SK-N-SH (cell line): ENCODE measurements at places on chromosomes 7 and 10. TPM values are rescaled to one million over a fixed set of nuclear protein-coding genes. Genes with fewer than 3 reads are reported as not detected.

Gene ABCC2
- polyA plus RNA-seq = 0.48 and 0.52 TPM in 2 replicates

GRCh38 chr7:19248681-19249080 is 103.5 kb upstream of the FERD3L start:
- H3K4me1 ChIP-seq = no peaks in the 10 kb centered on the region
- H3K27ac ChIP-seq = no peak overlapping the region
- H3K27me3 ChIP-seq = no peaks in the 10 kb centered on the region
- DNase-seq = no peak
- H3K36me3 ChIP-seq = no peaks in the 10 kb centered on the region
- H3K4me3 ChIP-seq = no peak overlapping the region

DNA sequence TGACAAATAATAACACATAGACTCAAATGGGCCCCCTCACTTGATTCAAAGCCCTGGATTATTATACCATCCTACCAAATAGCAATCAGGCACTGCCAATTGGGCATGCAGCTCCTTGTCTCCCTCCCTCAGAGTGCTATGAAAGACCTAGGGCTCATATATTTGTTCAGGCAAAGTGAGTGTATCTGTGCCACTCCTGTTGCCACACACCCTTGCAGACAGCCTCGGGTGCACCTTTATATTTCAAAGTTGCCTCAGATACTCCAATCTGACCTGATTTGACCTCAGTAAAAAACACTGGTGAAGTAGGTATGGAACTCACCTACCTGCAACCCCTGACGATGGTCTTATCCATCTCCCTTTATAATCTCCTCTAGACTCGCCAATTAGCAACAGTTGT is 3.0 kb upstream of the NAMPT start:
- H3K4me1 ChIP-seq = peaks cover 18% of the 10 kb centered on the region
- no peak for DNase-seq
- no peak overlapping the region for H3K27ac ChIP-seq
- H3K4me3 ChIP-seq = no peak overlapping the region
- H3K27me3 ChIP-seq = no peaks in the 10 kb centered on the region
- H3K36me3 ChIP-seq = no peaks in the 10 kb centered on the region

Gene GIMAP1
- polyA plus RNA-seq = not detected in 2 replicates

DNA sequence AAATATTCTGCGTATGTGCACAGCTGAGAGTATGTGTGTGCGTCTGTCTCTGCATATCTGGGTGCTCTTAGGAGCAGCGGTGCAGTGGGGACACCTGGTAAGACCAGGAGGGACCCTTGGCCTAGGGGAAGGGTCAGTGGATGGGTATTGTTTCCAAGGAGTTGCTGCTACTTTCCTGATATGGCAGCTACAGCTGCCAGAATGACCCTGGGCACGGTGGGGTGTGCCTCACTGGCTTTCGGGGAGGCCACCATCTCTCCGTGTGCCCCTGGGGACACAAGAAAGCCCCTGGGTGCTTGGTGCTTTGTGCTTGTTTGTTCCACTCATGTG is 8.6 kb downstream of the PFKFB3 start:
- no peaks in the 10 kb centered on the region for H3K27me3 ChIP-seq
- no peak overlapping the region for H3K27ac ChIP-seq
- peak; percentile 41 for DNase-seq
- peaks cover 14% of the 10 kb centered on the region for H3K4me1 ChIP-seq
- H3K4me3 ChIP-seq = no peak overlapping the region
- peaks cover 45% of the 10 kb centered on the region for H3K36me3 ChIP-seq

DNA sequence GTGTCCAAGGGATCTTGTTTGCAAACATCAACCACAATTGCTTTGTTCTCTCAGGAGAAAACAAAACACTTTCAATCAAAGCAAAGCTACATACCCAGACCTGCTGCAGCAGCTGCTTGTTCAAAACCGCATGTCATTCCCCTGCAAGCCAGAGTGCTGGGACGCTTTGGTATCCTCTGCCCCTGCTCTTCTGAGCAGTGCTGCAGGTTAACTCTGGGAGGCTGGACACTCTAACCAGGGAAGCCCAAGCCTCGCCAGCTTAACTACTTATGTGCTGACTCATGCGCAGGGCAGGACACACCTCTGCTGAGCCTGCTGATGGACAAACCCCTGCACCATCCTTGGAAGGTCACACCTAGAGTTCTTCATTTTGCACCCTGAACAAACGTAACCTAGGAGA is 28.2 kb upstream of the ASAH2 start:
- H3K4me1 ChIP-seq = no peaks in the 10 kb centered on the region
- no peak overlapping the region for H3K4me3 ChIP-seq
- no peaks in the 10 kb centered on the region for H3K27me3 ChIP-seq
- no peak overlapping the region for H3K27ac ChIP-seq
- no peak for DNase-seq

DNA sequence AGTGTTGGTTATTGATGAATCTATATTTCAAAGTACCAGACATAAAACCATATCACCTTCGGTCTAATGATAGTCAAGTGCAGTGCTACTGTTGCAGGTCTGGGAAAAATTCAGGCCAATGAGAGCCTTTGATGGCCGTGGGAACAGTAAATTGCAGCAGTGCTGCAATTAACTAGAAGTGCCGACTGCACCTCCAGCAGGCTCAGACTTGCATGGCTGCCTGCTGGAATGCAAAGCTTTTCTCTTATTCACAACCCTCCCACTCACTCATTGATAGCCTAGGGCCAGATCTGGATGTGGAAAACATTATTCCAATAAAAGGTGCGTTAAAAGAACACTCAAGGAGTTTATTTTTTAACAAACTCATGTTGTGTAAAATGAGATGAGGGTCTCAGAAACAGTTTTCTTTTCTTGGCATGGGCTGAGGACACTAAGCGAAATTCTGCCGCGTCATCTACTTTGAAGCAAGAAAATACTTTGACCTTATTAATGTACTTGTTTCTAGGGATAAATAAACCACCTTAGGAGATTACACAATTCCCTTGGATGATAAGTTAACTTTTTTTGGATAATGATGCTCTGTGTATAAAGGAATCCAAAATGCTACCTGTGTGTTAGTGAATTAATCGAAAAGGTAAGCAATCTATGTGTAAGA is 17.1 kb downstream of the PLXDC2 start:
- no peak for DNase-seq
- H3K27me3 ChIP-seq = no peaks in the 10 kb centered on the region
- no peak overlapping the region for H3K4me3 ChIP-seq
- H3K4me1 ChIP-seq = peaks cover 3% of the 10 kb centered on the region
- no peak overlapping the region for H3K27ac ChIP-seq

DNA sequence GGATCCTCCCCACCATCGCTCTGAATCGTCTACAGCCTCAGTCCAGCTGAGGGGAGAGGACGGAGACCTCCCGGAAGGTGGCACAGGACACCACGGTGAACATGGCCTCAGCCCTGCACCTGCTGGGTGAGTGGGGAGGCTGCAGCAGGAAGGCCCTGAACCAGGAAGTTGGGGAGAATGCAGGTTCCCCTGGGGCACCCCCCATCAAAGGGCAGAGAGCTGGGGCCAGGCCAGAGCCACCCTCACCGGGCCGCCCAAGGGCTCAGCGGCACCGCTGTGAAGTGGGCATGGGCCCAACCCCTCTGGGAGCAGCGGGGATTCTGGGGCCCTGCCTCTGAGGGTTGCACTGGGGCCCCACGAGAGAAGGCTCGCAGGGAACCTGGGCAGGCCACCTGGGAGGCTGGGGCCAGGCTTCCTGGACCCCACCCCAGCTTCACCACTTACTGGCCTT is 98.7 kb downstream of the MICALL2 start:
- H3K36me3 ChIP-seq = no peaks in the 10 kb centered on the region
- DNase-seq = peak; percentile 46
- no peak overlapping the region for H3K27ac ChIP-seq
- no peaks in the 10 kb centered on the region for H3K4me1 ChIP-seq
- no peak overlapping the region for H3K4me3 ChIP-seq

DNA sequence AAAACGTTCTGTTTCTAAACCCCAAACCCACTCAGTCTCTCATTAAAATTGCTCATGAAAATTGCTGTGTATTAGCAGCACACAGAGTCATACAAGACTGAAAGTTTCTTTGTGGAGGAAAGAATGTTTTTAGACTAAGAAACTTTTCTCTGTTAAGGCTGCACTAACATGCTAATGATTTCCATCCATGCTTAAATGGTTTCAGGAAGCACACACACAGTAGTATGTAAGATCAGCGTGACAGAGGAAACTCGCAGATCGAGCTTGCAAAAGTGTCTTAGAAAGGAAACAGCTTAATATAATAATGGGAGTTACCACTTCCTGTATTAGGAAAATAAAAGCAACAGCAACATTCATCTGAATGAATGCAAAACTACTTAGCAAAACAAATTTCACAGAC is 112.7 kb downstream of the ICA1 start:
- no peak for DNase-seq
- H3K36me3 ChIP-seq = peaks cover 3% of the 10 kb centered on the region; the same call in 1 of the 2 replicates
- H3K27me3 ChIP-seq = no peaks in the 10 kb centered on the region
- H3K4me1 ChIP-seq = peaks cover 37% of the 10 kb centered on the region

- no peaks in the 10 kb centered on the region for H3K36me3 ChIP-seq
- H3K27ac ChIP-seq = no peak overlapping the region
- no peak overlapping the region for H3K4me3 ChIP-seq
- H3K27me3 ChIP-seq = peaks cover 54% of the 10 kb centered on the region; the same call in 1 of the 2 replicates
- DNase-seq = no peak
Measured at GRCh38 chr10:99562631-99563030, 29.9 kb downstream of the NKX2-3 start.

GRCh38 chr10:53894145-53894544 is 906.9 kb downstream of the PCDH15 start:
- H3K27ac ChIP-seq = no peak overlapping the region
- H3K4me1 ChIP-seq = no peaks in the 10 kb centered on the region; the same call in 1 of the 2 replicates
- H3K36me3 ChIP-seq = no peaks in the 10 kb centered on the region

- no peak for DNase-seq
- no peak overlapping the region for H3K4me3 ChIP-seq
- H3K27ac ChIP-seq = no peak overlapping the region
Measured at GRCh38 chr7:91212582-91212981, 51.7 kb upstream of the FZD1 start.

Gene PSMC2
- 231 and 283 TPM in 2 replicates for polyA plus RNA-seq

Gene LIPM
- not detected in 2 replicates for polyA plus RNA-seq

Gene SPDYE2
- polyA plus RNA-seq = not detected in 2 replicates

Gene CDK6
- 30.3 and 33.2 TPM in 2 replicates for polyA plus RNA-seq

DNA sequence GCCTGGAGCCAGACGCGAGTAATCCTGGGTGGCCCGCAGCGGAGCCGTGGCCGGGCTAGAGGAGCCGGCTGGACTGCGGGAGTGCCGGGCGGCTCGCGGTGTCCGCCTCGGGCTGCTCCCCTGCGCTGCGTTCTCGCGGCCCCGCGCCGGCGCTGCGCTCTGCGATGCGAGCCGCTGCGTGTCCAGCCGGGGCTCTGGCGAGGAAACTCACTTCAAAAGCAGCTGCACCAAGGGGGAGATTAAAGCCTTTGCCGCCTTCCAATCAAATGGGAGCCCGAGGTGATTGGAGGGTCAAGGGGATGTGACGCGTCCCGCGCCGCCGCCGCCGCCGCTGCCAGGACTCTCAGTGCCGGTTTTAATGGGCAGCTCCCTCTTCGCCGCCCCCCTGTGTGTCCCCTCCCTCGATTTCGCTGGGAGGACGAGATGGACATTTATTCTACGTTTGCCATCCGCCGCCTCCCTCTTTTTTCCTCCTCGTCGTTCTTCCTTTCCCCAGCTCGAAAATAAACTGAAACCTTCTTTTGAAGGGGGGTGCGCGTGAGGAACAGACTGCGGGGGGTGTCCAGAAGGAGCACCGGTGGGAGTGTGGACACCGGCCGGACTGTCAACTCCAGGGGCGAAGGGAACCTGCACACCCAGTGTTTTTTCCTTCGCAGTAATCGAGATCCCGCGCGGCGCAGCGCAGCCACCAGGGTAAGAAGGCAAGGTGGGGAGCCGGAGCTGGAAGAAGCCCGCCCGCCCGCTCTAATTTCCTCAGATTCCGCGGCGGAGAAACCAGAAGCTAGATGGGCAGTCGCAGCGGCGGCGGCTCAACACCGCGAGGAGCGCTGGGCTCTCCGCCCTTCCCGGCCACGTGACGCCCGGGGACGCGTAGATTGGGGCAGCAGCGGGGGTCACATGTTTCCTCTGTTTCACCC is at the start of gene ZNF503:
TSS of gene ZNF503 (minus strand) at position 196 of the 917 bp plus-strand sequence. CDS start 345 bp downstream, outside the sequence.
- H3K36me3 ChIP-seq = peaks cover 15% of the 10 kb centered on the region
- H3K27me3 ChIP-seq = no peaks in the 10 kb centered on the region
- H3K4me1 ChIP-seq = peaks cover 20% of the 10 kb centered on the region
- H3K27ac ChIP-seq = peak within 1 kb of the TSS; percentile 93
- peak; percentile 95 for DNase-seq

DNA sequence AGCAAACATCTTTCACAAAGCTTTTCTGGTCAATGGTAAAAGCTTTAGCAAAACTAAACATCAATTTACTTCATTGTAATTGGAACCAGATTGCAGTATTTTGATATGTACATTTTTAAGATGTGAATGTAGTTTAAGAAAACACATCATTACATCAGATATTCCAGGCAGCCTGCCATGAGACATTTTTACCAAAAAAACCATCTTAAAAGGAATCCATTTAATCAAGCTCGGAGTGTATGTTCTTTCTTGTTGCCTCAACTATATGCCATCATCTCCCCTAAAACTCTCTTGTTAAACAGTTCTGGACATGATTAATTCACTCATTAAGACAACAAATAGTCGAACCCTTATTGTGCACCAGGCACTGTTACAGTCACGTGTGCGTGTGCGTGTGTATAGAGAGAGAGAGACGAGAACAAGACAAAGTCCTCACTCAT is 97.5 kb downstream of the UBE2H start:
- no peaks in the 10 kb centered on the region for H3K27me3 ChIP-seq
- no peak for DNase-seq
- no peak overlapping the region for H3K4me3 ChIP-seq
- peaks cover 66% of the 10 kb centered on the region for H3K4me1 ChIP-seq
- peaks cover 29% of the 10 kb centered on the region for H3K36me3 ChIP-seq

- no peak overlapping the region for H3K4me3 ChIP-seq
- peaks cover 7% of the 10 kb centered on the region for H3K4me1 ChIP-seq
- H3K36me3 ChIP-seq = no peaks in the 10 kb centered on the region
Measured at GRCh38 chr10:3640816-3641215, 144.2 kb downstream of the KLF6 start.

- H3K27me3 ChIP-seq = no peaks in the 10 kb centered on the region
- H3K4me1 ChIP-seq = peaks cover 8% of the 10 kb centered on the region
- no peak overlapping the region for H3K4me3 ChIP-seq
Measured at GRCh38 chr10:58820861-58821751, 308.4 kb downstream of the BICC1 start.

DNA sequence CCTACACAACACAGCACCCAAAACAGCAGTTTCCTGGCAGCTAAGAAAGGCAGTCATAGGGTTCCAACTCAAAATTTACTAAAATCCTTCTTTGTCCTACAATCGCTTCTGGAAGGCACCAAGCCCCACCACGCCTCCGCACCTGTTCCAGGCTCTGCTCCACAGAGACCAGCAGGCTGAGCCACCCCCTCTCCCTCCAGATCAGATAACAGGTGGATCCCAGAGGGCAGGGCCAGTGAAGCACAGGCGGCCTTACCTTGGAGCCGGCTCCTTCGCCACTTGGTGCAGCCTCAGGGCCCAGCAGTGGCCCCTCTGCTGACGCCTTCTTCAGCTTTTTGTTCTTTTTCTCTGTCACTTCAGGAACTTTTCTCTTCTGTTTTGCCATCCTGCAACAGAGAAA is 33.0 kb downstream of the ZFAND2A start:
- peaks cover 21% of the 10 kb centered on the region for H3K36me3 ChIP-seq
- no peaks in the 10 kb centered on the region for H3K4me1 ChIP-seq
